Cerebellar cortex (tissue), 1 donor: ENCODE measurements at places on chromosomes 5 and 9.

DNA sequence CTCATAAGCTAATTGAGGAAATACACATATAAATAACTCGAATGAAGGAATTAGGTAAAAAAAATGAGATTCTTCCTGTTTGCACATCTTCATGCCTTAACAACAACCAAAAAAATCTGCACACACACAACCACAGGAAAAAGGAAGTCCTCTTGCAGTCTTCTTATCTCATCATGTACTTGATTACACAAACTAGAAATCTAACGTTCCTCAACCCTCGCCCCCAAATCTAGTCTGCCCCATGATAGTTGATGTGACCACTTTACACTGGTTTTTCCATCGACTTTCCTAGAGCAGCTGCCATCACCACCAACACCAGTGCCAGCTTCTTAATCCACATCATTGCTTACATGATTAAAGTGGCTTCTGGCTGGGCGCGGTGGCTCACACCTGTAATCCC lies 31.2 kb upstream of the RNU6ATAC start:
- no peak for DNase-seq

DNA sequence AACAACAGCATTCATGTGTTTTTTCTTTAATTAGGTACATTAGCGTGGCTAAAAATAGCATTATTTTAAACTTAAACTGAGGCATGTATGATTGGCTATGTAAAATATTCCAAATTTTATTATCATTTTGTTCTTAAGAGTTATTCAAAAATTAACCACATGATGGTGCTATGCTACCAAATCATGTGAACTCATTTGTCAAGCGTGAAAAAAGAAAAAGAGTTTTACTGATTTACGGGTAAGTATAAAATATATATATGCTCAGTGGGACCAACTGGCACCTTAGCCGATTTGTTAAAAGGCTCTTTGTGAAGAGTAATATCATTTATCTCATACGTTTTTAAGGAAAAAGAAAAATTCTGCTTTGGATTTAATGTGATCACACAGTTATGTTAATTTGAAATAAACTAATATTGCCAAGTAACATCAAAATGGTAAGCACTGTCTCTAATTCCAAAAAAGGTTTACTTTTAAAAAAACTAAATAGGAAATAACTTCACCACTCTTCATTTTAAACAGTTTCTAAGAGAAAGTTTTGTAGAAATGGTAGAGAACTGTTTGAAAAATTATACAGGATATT lies 1042.3 kb downstream of the CDH12 start:
- peak; percentile 16 for DNase-seq

DNA sequence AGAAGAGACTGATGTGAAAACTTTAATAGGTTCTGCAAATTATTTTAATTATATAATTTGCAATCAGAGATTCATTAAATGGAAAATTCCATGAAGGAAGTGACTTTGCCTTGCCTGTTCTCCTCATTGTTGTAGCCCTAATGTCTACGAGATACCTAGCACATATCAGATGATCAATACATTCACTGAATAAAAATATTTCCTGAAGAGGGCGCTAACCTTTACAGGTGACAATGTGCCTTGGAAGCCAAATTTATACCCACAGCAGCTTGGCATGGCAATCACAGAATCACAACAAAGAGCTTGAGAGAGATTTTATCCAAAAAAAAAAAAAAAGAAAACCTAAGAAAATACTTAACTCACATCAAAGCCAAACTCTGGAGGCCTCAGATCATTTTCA lies 17.4 kb downstream of the HAUS6 start:
- DNase-seq: no peak

DNA sequence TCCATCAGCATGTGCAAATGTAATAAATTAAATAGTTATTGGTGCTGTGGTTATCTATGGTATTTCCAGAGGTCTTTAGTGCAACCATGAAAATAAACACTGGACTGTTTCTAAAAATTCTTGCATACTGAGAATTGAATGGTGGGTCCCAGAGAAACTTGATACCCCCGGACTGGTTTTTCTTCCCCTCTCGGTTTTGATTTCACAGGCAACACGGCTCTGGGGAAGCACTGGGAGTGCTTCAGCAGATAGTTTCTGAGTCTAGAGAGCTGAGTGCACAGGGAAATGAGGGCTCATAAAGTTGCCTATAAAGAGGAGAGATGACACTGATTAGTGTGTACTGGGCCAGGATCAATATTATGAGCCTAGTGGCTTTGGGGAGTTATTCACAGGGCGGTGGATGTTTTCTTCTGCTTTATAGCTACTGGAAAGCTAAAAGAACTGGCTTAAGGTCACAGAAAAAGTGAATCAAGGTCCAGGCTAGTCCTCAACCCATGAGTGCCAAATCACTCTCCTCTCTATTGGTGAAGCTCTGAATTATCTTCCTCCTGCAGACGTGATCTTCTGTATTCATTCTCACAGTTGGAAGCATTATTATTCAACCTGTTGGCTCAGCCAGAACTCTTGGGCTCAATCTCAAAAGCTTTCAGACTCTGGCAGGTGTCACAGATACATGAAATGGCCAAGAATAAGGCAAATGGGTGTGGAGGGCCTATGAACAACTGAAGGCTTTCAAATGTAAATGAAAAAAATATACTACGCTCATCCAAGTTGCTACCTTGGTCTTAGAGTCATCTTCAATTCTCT lies 170.2 kb upstream of the HMHB1 start:
- DNase-seq: no peak

DNA sequence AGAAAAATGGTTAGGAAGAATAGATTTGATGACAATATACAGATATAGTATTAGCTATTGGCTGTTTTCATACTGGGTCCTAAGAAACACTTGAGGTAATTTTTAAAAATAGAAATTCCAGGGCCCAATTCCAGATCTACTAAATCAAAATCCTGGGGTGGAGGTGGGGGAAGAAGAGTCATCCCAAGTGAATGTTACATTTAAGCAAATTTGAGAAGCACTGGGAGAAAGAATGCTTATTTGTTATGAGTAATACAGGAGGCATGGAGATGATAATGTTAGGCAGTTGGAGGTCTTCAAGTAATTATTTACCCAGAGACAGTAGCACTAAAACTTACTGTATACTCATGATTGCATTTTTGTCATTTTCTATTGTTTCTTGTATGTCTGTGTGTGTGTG lies 93.0 kb upstream of the DAB2 start:
- DNase-seq: no peak

GRCh38 chr5:10633271-10634049 lies 69.6 kb downstream of the ANKRD33B start:
- no peak for DNase-seq

- no peak for DNase-seq
These were observed 18.9 kb upstream of the VLDLR start for GRCh38 chr9:2602704-2603116.

- no peak for DNase-seq
These were observed 1.3 kb downstream of the DENND1A start for GRCh38 chr9:123928533-123929176.

DNA sequence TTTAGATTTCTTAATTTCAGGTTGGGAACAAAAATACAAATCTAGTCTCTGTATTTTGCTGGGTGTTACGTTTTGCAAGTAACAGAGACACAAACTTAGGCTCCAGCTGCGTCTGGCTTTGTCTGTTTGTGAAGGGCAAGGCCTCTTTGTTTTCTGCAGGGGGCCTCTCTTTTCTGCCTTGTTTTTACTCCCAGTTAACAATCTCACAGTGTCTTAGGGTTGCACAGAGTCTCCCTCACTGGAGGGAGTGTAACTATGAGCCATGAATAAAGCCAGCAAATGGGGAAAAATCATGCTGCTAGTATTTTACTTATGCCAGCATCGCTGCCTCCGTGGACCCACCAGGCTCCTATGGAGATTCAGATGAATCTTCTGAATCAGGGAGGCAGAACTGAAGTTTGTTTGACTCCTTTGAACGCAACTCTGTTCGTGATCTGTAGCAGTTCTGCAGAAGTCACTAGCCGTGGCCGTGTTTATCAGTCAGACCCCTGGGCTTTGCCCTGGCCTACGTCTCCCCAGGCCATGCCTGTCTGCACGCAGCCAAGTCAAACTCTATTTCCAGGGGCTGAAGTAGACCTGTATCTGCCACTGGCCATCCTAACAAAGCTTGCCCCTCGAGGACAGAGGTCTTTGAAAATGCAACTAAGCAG lies 77.2 kb downstream of the ATP10B start:
- DNase-seq: peak; percentile 5

- no peak for DNase-seq
These were observed 11.5 kb upstream of the SHOC1 start for GRCh38 chr9:111806259-111806658.

DNA sequence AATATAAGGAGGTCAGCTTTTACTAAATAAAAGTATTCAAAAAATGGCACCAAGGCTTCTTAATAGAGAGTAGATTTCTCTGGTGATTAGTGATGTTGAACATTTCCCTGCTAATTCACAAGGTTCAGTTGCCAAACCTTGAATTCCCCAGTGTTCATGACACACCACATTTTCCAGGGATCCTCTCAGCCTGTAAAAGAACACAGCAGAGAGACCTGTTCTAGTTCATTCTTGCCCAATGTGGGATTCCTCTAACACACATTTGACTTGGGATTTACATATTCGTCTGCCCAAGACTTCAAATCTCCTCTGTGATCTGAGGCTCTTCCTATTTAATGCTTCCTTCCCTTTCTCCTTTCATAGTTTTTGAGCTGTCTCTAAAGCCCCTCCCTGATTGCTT lies 273.2 kb upstream of the CDH9 start:
- no peak for DNase-seq

DNA sequence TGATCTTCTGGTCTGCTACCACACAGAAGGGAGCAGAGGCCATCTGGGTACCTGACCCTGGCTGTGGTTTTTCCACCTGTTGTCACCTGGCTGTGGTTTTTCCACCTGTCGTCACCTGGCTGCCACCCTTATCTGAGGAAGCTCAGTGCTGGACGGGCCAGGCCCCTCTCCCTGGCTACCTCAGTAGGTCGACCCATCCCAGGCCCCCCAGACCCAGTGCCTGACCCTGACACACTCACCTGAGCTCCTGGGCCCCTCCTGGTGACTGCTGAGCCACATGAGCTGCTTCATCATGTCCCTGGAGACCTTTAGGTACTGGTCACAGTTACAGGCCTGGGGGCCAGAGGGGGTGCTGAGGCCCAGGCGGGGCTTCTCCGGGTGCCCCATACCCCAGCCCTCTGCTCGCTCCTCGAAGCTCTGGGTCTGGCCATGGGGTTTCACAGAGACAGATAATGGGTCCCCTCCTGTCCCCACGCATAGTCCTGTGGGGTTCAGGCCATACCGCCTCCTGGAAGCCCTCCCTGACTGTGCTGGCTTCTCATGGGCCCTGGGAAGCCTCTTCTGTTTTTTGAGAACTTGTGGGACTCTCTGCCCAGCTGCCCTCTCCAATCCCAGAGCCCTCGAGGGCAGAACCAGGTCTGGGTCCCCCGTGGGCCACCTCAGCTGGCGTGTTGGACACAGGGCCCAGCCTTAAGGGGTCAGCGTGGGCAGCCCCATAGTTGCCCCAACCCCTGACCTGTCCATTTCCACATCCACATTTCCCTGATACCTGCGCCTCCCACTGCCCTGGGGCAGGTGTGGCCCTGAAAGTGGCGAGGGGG lies 7.5 kb upstream of the NRARP start:
- DNase-seq: no peak

GRCh38 chr5:73668486-73669111 lies 42.6 kb downstream of the ARHGEF28 start:
- DNase-seq: no peak

GRCh38 chr5:91443023-91443422 lies 59.9 kb upstream of the ARRDC3 start:
- DNase-seq: no peak

GRCh38 chr5:118551031-118551430 lies 437.3 kb downstream of the DTWD2 start:
- no peak for DNase-seq

GRCh38 chr5:13448843-13449242 lies 495.6 kb downstream of the DNAH5 start:
- no peak for DNase-seq

DNA sequence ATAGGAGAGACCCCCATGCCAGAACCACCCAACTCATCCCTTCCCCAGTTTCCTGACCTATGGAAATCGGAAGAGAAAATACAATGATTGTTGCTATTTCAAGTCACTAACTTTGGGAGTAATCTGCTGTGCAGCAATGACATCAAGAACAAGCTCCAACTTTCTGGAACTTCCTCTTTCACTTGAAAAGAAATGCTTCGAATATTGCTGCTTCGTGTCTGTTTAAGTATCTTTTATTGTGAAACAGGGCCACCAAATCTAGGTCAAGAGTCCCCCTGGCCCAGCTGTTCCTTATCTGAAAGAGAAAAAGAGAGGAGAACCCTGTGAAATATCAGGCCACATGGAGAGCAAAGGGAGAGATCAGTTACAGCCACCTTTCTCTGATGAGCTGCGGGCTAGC lies 59.4 kb upstream of the DNAH5 start:
- DNase-seq: no peak

- DNase-seq: no peak
These were observed 222.7 kb downstream of the ELAVL2 start for GRCh38 chr9:23603311-23603710.

DNA sequence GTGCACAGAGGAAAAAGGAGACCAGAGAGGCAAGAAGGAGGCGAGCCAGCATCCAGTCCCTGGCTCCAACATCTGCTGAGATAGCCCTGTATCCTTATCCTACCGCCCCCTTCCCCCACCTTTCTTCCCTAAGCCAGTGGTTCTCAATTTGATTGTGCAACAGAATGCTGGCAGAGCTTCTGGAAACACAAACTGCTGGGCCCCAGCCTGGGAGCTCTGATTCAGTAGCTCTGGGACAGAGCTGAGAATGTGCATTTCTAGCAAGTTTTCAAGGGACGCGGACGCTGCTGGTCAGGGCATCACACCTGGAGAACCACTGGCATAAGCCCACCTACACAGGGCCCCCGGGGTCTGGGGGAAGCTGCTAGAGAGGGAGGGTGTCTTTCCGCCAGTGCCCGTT lies 21.1 kb downstream of the AK8 start:
- no peak for DNase-seq

GRCh38 chr5:107513337-107514085 lies 157.2 kb downstream of the EFNA5 start:
- no peak for DNase-seq

- DNase-seq: peak; percentile 96
These were observed 108.7 kb downstream of the RXRA start for GRCh38 chr9:134434894-134435506.

- DNase-seq: no peak
These were observed 663.6 kb upstream of the RIOK2 start for GRCh38 chr5:97846643-97847042.

- no peak for DNase-seq
These were observed 75.4 kb downstream of the NUDT12 start for GRCh38 chr5:103487218-103487617.

DNA sequence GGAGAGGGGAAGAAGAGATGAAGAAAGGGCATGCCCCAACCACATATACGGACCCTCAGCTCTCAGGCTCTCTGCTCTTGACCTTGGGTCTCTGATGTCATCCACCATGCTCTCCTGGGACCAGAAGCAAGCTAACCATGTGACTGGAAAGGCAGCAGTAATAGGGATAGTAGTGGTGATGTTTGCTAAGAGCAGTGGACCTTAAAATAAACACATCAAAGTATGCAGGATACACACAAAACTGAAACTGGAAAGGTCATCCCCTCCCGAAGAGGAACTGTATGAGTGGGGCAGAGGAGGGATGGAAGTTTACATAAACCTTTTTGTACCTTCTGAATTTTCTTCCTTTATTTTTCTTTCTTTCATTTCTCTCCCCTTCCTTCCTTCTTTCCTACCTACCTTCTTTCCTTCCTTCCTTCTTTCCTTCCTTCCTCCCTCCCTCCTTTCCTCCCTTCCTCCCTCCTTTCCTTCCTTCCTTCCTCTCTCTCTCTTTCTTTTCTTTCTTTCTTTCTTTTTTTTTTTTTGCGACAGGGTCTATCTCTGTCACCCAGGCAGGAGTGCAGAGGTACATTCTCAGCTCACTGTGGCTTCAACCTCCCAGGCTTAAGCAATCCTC lies 8.1 kb upstream of the PTPN3 start:
- no peak for DNase-seq

- DNase-seq: no peak
These were observed 52.1 kb downstream of the TSSK1B start for GRCh38 chr5:113382731-113383130.
